ENCODE measurements at places on chromosomes 7 and 10.

DNA sequence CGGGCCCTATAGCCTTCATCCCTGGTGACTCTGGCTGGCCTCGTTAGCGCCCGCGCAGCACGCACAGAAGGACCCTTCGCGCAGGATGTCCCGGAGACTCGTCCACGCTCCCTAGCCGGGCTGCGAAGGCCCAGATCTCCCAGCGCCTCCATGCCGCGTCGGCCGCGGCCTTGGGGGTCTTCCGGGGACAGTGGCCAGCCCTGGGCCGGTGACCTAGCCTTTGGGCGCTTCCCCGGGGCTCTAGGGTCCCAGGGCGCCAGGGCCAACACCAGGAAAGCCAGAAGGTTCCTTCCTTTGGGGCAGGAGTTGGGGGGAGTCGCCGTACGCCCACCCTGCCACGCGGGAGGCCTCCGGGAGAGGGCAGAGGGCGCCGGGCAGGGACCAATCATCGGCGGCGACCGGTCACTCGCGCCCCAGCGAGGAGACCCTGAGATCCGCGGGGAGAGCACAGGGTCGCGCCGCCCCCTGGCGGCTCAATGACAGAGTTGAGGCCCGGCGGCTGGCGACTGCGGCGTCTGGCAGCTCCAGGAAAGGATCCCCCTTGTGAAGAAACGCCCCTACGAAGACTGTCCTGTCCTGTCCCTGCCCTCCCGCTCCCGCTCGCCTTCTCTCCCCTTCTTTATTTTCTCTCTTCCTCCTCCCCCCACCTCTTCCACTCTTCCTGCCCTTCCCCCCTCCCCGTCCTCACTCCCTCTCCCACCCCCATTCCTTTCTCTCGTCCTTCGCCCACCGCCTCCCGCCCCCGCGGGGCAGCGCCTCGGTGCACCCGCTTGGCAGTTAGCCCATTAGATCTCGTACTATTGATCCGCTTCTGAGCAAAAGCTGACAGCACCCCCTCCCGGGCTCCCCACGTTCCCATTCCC, 62.3 kb upstream of the LBX1 start:
- DNase-seq: peak; percentile 14

GRCh38 chr10:11828682-11829284, 5.6 kb downstream of the PROSER2 start:
- no peak for DNase-seq

DNA sequence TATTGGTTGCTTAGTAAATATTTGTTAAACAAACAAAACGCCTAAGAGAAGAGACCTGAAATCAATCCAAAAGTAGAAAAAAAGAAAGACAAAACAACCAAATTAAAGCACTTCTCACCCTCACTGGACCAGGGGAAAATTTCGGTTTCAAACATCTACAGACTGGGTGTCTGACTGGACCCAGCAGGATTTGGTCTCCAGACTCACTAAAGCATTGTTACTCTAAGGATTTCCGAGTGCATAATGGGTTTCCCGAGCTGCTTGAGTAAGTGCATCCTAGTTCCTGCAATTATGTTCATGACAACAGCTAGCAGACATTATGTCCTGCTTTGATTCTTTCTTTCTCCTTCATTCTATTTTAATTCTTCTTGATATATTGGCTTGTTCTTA, 51.8 kb upstream of the FAM3C start:
- no peak for DNase-seq

DNA sequence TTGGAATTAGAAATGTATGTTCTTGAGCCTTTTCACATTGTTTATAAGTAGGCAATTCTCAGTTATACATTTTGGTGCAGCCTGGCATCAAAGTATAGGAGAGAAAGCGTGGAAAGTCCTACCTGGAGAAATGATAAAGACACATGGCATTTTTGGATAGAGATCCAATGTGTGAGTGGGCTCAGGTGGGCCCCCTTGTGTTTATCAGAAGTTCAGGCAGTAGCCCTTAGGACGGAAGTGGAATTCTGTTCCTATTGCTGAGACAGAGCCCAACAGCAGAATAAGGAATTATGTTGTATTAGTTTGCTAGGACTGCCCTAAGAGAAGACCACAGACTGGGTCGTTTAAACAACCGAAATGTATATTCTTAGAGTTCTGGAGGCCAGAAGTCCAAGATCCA, 85.2 kb upstream of the AMPH start:
- no peak for DNase-seq

DNA sequence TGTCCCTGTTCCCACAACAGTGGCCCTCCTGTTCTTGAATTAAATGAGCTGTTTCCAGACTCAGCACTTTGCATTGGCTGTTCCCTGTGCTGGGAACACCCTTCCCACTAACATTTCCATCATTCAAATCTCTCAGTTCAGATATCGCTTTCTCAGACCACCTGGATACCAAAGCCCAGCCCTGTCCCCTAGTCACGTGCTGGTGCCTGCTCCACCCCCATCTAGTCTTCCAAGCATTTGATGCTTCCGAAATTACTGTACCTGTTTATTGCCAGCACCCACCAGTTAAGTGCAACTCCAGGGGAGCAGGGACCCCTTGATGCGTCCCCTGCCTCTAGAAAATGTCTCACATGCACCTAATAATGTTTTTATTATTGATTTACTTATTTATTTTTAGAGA, 3.0 kb upstream of the SLC29A4 start:
- no peak for DNase-seq

GRCh38 chr7:132428247-132428919, 147.9 kb downstream of the PLXNA4 start:
- DNase-seq: no peak

All from hematopoietic multipotent progenitor cell treated with erythropoietin and hydrocortisone succinate and interleukin-3 and kit ligand, for 15 days (in vitro differentiated cells).